NCI-H446 (cell line): ENCODE measurements at places on chromosomes 1 and 21.

- DNase-seq: no peak
Observed at GRCh38 chr1:38249001-38249400, 202.4 kb upstream of the POU3F1 start.

DNA sequence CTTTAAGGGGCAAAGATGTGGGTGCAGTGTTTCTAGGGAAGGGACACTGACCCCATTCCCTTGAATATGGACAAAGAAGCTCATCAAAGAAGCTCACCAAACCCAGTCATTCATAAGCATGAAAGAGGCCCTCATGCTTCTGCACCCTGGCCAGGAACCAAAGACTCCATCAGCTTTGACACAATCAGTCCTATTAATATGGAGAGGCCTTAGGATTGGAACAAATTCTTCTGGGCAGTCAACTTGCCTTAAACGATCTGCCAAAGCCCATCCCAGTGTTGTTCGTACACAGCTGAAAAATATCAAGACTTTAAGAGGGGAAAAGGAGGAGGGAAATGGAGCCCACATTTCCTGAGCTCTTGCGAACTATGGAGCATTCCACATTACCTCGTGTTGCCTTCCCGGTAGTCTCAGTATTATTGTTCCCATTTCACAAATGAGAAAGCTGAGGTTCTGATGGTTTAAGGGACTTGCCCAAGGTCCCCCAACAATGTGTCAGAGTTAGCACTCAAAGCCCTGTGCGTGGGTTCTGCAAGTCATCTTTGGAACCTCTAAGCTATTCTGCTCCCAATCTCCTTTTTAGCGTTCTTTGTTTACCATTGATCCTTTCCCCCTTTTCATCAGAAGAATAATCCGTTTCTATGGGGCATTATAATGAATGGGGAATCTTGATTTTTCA, 161.9 kb downstream of the ZBTB18 start:
- DNase-seq: peak; percentile 71

- DNase-seq: no peak
Observed at GRCh38 chr21:45577801-45578175, 35.5 kb upstream of the SLC19A1 start.

- no peak for DNase-seq
Observed at GRCh38 chr1:39927538-39927937, 25.8 kb upstream of the MYCL start.

DNA sequence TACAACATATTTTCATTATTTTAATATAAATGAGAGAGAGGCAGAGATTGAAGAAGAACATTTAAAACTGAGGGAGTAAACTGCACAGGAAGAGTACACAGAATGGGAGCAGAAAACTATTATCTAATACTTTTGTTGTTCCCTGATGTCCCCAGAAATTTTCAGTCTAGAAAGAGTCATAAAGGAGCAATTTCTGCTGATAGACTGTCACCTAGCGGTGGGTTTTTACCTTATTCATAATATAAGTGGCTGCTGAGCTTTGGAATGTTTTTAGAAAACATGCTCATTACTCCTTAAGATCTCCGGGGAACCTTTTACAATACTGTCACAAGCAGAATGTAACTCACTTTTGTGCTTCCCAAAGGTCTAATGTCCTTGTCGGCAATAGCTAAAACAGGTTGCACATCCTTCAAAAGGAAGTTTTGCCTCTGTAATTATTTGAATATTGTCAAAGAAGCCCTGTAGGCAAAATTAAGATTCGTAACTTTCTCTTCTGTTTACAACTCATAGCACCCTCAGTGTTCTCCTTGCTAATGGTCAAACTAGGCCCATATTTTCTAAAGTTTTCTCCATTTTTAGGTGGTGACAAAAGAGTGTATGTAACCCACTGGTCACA, 4.9 kb upstream of the NPL start:
- DNase-seq: peak; percentile 79
